ENCODE measurements at places on chromosomes 16 and 17.

- no peak for DNase-seq
Observed at GRCh38 chr16:69244336-69244735, 57.4 kb downstream of the SNTB2 start.

- no peak for DNase-seq
Observed at GRCh38 chr16:70551788-70552187, 28.2 kb downstream of the SF3B3 start.

GRCh38 chr17:29169806-29170591 is 10.2 kb downstream of the MYO18A start:
- no peak for DNase-seq

- DNase-seq: no peak
Observed at GRCh38 chr17:49747632-49748031, 16.3 kb downstream of the FAM117A start.

DNA sequence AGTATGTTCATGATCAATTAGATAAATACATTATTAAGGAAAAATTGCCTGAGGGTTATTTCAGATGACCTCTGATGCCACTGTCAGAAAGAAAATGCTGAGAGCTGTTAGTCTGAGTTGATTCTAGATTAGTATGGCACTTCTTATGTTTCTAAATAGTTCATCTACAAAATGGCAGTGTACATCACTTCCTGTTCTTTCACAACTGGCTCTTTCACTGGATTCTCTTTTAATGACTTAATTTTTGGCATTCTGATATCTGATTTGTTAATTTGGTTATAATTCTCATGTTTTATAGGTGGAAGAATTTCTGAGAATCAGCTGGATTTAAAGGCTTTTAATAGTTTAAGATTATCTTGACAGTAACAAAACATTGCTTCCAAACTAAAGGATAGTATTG is 3.3 kb downstream of the TAOK1 start:
- DNase-seq: no peak
